ENCODE measurements at places on chromosomes 4 and X.

GRCh38 chr4:38179690-38180377 lies 219.6 kb downstream of the PTTG2 start:
- DNase-seq: peak; percentile 11

- DNase-seq: no peak
These were observed 2.7 kb upstream of the MAML3 start for GRCh38 chr4:140156529-140157171.

DNA sequence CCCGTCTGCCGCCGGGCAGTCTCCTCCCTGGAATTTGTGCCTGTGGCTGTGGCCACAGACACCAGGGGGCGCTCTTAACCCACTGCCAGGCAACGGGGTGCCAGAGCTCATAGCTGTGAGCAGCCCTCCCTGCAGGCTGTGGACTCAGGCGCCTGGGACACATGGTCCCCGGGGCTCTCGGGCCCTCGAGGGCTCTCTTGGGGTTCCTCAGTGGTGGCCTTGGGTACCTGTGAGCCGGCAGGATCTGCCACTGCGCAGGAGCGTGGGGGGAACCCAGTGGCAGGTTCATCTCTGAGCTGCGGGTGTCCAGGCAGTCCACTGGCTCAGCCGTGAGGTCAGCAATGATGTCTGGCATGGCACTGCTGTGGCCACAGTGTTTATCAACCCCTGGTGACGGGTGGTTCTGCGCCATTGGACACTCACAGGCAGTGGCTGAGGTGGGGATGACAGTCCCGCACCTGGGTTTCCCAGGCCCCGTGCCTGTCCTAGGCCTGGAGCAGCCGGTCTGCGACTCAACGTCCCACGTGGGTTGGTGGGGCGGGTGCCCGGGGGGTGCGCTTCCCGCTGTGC lies 37.2 kb downstream of the PCGF3 start:
- DNase-seq: peak; percentile 8

GRCh38 chr4:127844601-127845116 lies 36.0 kb upstream of the PLK4 start:
- no peak for DNase-seq

- no peak for DNase-seq
These were observed 81.0 kb upstream of the ESX1 start for GRCh38 chrX:104335756-104336155.

DNA sequence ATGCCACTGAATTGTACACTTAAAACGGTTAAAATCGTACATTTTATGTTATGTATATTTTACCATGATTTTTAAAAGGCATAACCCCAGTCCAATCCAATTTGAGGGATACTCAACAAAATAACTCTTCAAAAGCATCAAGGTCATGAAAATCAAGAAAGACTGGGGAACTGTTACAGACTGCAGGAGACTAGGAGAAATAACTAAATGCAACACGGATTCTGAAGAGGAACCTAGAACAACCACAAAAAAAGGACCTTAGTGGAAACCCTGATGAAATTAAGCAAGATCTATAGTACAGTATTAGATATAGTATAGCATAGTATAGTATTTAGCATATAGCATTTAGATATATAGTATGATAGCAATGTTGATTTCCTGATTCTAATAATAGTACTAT lies 26.8 kb downstream of the SH3KBP1 start:
- DNase-seq: no peak
